ENCODE measurements at places on chromosomes 11 and 22.
A peak's percentile ranks its signal among the peaks of the same experiment; 100 is the strongest.

DNA sequence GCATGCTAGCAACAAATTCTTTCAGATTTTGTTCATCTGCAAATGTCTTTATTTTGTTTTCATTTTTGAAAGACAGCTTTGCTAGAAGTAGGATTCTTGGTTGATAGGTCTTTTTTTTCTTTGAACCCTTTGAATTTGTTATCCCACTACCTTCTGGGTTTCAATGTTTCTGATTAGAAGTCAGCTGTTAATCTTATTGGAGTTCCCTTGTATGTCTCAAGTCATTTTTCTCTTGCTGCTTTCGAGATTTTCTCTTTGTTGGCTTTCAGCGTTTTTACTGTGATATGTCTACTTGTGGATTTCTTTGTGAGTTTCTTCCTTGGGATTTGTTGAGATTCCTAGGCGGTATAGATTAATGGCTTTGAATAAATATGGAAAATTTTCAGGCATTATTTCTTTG, 27.2 kb upstream of the MS4A8 start:
- DNase-seq: no peak

GRCh38 chr11:10498426-10499250, 42.3 kb downstream of the RNF141 start:
- DNase-seq: no peak

- no peak for DNase-seq
These were observed 197.5 kb downstream of the IGLL1 start for GRCh38 chr22:23382428-23383218.

DNA sequence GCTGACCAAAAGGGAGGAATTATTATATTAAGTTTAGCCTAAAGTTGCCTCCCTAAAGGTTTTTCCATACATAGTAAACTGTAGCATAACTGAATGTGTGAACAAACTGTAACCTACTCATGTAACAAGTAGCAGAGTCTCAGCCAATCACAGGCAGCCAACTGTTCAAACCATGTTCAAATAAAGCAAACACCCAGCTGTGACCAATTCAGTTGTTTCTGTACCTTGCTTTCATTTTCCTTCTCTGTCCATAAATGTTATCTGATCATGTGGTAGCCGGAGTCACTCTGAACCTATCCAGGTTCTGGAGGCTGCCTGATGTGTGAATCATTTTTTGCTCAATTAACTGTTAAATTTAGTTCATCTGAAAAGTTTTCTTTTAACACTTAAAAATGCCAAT, 373.5 kb downstream of the GUCY1A2 start:
- DNase-seq: no peak

- DNase-seq: no peak
These were observed 12.7 kb upstream of the TSGA10IP start for GRCh38 chr11:65932558-65932919.

DNA sequence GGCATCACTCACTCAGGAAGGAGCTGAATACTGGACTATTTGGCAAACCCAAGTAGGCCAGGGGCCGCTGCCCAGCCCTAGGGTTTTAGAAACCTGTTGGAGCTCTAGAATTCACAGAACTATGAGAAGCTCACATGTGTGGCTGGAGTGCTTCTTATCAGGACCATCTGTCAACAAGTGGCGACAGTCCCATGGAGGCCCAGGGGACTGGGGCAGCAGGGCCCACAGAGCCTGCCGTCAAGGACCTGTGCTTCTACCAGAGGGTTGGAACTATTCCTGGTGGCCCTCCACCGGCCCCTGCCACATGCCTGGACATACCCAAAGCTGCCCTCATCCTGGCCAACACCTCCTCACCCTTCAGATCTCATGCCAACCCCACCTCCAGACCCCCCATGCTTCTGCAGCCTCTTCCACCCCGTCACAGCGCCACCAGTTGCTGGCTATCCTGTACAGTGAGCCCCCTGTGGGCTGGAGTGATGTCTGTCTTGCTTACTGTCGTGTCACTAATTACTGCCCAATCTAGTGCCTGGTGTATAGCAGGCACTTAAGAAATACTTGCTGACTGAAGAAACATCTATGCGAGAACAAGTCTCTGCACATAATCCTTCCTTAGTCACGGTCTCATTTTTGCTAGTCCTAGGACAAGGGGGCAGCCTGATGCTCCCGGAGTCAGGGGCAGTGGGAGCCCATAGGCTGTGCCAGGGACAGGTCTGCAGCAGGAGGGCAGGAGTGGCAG, 27.2 kb upstream of the RASL10A start:
- no peak for DNase-seq

GRCh38 chr11:76919887-76920746, 59.4 kb downstream of the ACER3 start:
- peak; percentile 62 for DNase-seq

DNA sequence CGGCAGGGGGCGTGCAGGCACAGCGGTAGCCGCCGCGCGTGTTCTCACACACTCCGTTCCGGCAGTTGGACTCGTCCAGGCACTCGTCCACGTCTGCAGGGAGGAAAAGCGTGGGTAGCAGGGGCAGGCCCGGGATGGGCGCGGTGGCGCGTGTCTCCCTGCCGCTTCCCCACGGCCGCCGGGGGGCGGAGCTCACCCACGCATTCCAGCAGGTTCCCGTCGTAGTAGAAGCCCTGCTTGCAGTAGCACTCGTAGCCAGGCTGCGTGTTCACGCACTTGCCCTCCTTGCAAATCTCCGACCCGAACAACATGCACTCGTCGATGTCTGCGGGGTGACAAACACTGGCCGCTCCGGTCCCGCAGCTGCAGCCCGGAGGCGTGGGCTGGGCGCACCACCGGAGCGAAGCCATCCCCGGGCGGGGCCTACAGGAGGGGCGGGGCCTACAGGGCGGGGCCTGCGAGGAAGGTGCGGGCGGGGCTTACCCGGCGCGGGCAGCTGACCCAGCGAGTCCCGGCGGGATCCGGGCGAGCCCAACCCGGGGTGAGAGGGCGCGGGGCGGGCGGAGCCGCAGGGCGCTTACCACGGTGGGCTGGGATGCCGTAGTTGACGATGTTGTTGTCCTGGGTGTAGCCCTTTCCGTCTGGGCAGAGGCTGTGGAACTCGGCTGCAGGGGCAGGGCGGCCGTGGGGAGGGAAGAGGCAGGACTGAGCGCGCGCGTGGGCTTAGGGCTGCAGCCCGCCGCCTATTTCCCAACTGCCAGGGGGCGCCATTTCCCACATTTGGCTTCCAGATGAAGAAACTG, 15.6 kb downstream of the SCYL1 start:
- DNase-seq: peak; percentile 89

DNA sequence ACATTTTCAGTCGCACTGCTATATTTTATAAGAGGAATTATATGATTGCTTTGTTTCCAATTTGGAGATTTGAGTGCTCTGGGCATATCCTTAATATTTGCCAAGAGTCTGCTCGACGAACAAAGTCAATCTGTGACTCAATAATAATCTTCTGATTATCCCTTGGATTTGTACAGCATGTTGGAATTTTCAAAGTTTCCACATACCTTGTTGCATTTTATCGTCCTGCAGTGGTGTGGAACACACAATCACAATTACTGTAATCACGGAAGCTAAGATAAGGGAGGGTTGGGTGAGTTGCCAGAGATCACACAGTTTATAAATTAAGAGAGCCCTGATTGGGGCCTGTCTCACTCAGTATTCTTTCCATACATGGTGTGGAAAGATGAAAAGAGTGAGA, 189.3 kb downstream of the GUCY1A2 start:
- no peak for DNase-seq

GRCh38 chr11:44977493-44977984, 26.9 kb upstream of the TP53I11 start:
- DNase-seq: no peak

- DNase-seq: no peak
These were observed 193.5 kb downstream of the NAV2 start for GRCh38 chr11:19906126-19906525.

All from CD8-positive, alpha-beta memory T cell (primary cell).